ENCODE measurements at places on chromosomes 12 and 14. TPM values are rescaled to one million over a fixed set of nuclear protein-coding genes. Genes with fewer than 3 reads are reported as not detected.
A peak's percentile ranks its signal among the peaks of the same experiment; 100 is the strongest.

DNA sequence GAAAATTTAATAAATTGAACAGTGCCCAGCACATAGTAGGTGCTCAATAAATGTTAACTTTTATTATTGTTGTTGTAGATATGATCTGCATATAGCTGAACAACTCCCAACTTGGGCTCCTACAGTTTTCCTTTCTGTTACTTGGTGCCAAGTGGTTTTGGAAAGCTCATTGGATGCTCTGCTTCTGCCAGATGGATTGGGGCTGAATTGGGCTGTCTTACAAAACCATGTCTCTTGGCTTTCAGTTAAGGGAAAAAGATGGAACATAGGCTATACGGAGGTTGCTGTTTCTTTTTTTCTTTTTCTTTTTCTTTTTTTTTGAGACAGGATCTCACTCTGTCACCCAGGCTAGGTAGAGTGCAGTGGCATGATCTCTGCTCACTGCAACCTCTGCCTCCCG is 140.7 kb upstream of the PWP1 start:
- H3K4me3 ChIP-seq, result no peak overlapping the region
- no peak for DNase-seq
- H3K36me3 ChIP-seq, result no peaks in the 10 kb centered on the region
- H3K27me3 ChIP-seq, result no peaks in the 10 kb centered on the region
- H3K4me1 ChIP-seq, result no peaks in the 10 kb centered on the region

GRCh38 chr14:88986146-88986841 is 161.8 kb downstream of the TTC8 start:
- no peaks in the 10 kb centered on the region for H3K27me3 ChIP-seq
- H3K4me1 ChIP-seq, result peaks cover 13% of the 10 kb centered on the region
- no peak overlapping the region for H3K4me3 ChIP-seq
- H3K27ac ChIP-seq, result no peak overlapping the region
- no peaks in the 10 kb centered on the region for H3K36me3 ChIP-seq

The ZDHHC22 gene
- not detected for total RNA-seq

The CELA1 gene
- not detected for total RNA-seq

The PTPRB gene
- total RNA-seq, result 0.69 TPM

DNA sequence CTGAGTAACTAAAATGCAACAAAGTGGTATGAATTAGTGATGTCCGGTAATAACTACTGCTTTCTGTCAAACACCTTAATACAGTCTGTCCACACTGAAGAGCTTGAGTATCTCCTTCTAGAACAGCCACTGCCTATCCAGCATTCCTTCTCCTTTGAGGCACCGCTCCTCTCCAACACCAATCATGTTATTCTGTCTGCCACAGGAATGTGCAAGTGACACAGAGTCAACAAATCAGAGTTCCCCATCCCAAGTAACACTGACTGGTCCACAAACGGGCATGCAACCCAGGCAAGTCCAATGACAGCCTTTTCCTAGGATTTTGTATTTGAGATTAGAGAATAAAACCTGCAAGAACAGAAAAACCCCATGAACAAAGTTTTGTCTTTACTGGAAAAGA is 3.8 kb downstream of the GXYLT1 start:
- no peak overlapping the region for H3K4me3 ChIP-seq
- DNase-seq, result peak; percentile 13
- H3K27me3 ChIP-seq, result no peaks in the 10 kb centered on the region
- peaks cover 30% of the 10 kb centered on the region for H3K4me1 ChIP-seq
